Dermis microvascular lymphatic vessel endothelial cell (primary cell): ENCODE measurements at places on chromosomes 11 and 22.
A peak's percentile ranks its signal among the peaks of the same experiment; 100 is the strongest.

DNA sequence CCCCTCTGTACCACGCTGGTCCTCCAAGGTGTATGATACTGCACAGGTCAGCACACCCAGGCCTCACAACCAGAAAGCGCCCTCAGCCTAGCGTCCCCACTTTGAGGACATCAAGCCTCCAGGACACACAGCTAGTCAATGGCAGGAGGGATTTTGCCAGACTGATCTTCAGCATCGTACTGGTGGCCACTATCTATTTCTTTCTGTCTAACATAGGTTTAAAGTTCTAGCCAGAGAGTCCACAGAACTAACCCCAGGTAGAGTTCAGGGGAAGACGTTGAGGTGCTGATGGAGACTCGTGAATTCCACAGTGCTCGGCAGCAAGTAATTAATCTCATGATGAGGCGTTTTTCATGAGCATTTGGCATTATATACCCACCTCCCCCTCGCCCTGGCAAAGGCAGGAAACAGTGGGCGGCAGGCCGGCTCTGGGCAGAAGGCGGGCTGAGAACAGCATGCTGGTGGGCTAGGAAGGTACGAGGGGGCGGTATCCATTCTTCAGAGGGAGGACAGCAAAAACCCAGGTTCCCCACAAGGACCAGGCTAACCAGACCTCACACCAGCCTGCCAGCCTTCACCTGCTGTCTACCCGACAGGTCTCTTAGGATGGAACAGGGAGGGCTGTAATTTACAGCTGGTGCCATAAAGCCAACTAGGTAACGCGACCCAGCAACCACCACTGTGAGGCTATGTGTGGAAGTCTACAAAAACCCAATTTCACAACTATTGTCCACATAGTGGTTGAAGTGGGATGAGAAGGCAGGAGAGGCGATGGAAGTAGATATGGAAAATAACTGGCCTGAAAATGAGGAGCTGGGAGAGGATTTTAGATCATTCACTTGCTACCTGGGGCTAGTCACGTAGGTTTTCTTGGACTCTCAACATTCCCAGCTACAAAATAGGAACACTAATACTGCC is 18.5 kb downstream of the MYH9 start:
- no peak for DNase-seq

- DNase-seq, result no peak
These were observed 43.8 kb downstream of the RPL27A start for GRCh38 chr11:8726395-8726794.

- no peak for DNase-seq
These were observed 68.5 kb upstream of the NARS2 start for GRCh38 chr11:78642979-78643675.

DNA sequence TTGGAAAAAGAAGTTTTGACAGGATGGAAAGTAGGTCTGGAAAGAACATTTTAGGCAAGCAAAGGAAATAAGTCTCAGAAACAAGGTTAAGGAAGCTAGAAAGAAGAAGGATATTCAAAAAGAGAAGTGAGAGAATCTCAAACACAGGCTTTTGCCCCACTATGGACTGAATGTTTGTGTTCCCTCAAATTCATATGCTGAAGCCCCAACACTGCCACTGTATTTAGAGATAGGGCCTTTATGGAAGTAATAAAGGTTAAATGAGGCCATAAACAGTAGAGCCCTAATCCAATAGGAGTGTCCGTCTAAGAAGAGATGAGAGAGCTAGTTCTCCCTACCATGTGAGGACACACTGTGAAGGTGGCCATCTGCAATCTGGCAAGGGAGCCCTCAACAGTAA is 20.6 kb upstream of the RPS13 start:
- DNase-seq, result no peak

DNA sequence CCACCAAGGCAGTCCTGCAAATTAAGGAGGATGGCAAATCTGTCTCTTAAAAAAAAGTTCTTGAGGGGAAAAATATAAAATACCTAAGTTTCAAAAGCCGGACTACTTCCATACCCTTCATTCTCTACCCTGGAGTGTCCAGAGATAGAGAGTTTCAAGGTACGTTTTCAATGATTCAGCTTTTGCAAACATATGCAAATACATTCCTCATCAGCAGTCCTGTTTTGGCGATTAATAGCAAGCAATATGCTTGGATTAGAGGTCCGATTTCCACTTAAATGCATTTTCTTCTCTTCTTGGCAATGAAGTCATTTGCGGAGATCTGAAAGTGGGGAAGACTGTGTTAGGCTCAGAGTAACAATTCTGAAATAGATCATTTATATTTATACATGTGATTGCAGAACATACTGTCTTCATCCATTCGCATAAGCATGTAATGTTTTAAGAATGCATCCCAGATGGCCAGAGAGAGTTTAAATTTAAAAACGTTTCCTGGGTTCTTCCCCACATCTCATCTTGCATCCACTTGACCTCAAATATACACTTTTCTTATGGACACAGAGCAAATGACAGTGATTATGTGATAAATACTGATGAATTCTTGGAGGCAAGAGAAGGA is 13.8 kb upstream of the TFIP11 start:
- no peak for DNase-seq

DNA sequence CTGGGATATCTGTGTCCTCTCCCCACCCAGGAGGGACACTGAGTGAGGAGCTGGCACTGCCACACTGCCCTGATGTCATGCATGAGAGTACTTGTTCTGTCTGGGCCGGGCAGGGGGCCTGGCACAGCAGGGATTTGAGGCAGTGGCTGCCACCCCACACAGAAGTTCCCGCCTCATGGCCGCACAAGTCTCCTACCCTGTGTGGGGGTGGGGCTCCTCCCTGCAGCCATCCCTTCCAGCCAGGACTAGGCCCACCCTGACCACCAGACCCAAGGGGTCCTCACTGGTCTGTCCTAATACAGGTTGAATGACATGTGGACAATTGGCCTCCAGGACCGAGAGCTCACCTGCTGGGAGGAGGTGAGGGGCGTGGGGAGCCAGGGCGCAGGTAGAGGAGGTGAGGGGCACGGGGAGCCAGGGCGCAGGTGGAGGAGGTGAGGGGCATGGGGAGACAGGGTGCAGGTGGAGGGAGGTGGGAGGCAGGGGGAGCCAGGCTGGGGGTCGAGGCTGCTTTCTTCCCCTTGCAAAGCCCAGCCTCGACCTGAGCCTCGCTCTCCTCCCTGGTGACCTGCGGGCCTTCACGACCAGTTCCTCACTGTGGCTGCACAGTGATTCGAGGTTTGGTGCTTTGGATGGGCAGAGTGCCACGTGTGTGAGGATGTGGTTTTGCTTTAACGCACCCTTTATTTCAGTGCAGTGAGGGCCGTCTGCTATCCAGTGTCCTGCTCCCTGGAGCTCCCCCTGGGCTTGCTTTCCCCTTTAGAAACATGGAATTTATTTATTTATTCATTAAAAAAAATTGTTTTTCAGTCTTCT is 7.4 kb downstream of the LZTR1 start:
- DNase-seq, result no peak

- DNase-seq, result no peak
These were observed 97.6 kb downstream of the FEZ1 start for GRCh38 chr11:125398475-125398874.

GRCh38 chr11:73198677-73199076 is 19.4 kb upstream of the P2RY2 start:
- DNase-seq, result peak; percentile 21

DNA sequence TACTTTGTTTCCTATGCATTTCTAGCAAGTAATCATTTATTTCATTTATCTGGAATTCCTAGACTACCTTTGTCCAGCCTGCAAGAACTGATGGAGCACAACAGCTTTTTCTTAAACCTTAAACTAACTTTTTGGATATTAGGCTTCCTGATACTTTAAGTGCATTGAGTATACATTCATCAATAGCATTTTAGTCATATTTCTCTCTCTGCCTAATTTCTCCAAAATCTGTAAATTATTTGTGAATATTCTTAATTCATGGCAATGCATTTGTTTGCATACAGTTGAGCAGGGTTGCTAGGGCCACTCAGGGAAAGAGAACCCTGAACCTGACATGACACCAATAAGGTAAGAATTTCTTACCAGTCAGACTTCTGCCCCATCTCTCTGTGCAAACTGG is 29.1 kb upstream of the APLNR start:
- DNase-seq, result no peak

DNA sequence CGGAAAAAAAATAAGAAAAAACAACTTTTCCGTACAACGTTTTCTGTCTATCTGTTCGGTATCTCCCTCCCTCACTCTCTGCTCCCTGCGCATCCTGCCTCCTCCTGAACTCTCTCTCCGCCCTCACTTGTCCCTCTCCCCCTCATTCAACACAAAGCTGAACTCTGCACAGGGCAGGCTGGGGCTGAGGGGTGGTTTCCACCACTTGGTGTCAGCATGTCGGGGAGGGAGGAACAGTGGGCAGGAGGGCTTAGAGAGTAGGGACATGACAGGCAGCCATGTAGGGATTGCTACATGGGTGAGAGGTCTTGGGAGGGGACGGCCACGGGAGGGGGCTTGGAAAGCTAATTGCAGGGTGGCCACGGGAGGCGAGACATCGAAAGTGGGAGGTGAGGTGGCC is 17.6 kb downstream of the SLC22A12 start:
- no peak for DNase-seq

DNA sequence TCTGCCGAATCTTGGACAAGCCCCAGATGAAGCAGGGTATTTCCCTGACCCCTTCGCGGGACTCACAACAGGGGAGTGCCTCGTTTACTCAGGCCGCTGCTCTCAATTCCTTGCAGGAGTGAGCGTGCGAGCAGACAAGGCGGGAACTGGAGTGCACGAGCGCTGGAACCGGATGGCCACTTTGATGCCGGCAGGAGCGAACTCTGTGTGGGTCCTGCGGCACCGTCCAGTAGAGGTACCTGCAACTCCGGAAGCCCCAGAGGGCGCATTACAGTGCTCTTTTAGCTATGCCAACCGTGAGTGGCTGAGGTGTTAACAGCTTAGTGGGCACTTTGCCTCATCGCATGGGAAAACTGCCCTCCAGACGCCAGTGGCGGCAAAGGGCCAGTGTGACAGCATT is 182.3 kb upstream of the ANO3 start:
- DNase-seq, result no peak

GRCh38 chr22:47775191-47775590 is 1012.7 kb downstream of the TBC1D22A start:
- no peak for DNase-seq

DNA sequence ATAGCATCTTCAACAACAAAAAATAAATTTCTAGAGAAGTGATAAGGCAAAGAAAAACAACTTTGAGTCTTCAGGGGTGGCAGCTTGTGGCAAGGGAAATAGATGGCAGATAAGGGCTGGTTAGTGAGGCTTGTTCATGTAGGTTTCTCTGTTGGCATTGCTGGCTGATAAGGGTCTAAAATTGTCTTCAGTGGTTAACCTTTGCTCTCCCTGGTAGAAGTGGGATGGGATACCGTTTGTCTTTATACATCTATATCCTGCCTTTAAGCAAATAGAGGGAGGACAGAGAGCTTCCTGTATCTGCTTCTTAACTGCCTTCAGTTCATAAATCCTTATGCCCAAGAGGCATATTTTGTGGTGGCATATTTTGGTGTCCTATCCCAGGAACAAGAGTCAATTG is 57.1 kb downstream of the TRAF6 start:
- DNase-seq, result no peak

GRCh38 chr11:64317325-64317960 is at the start of gene TRMT112:
TRMT112 (minus strand) TSS chr11:64317559; CDS start chr11:64317526, 33 bp downstream.
- peak; percentile 99 for DNase-seq

- no peak for DNase-seq
These were observed 51.2 kb upstream of the ELF5 start for GRCh38 chr11:34564807-34565241.

- DNase-seq, result no peak
These were observed 57.4 kb upstream of the SHISAL1 start for GRCh38 chr22:44369916-44370801.

DNA sequence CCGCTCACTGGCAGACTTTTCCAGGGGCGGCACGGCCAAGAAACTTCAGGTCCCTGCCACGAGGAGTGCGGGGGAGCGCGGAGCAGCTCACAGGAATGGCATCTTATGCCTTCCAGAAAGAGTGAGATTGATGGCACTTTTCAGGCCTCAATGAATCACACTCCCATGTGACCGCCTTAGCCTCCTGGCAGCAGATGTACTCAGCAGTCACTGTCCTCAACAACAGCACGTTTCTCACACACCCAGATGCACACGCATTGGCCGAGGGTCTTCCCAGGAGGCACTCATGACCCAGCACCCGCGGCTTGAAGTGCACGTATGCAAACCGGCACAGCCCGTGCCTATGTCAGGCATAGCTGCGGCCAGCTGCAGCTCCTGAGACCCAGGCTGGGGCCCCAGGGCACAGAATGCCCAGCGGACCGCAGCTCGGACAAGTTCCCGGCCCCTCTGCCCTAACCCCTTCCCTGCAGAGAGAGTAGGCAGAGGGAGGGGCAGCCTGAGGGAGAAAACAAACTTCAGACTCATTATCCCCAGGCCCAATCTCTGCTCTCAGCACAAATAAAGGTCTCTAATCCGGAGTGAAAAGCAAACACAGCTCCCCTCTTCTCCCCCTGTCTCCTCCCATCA is 48.3 kb downstream of the RPUSD4 start:
- no peak for DNase-seq

GRCh38 chr11:70824605-70825245 is 426.4 kb downstream of the CTTN start:
- DNase-seq, result no peak

GRCh38 chr11:17154409-17155159 is 53.2 kb downstream of the PIK3C2A start:
- DNase-seq, result no peak

DNA sequence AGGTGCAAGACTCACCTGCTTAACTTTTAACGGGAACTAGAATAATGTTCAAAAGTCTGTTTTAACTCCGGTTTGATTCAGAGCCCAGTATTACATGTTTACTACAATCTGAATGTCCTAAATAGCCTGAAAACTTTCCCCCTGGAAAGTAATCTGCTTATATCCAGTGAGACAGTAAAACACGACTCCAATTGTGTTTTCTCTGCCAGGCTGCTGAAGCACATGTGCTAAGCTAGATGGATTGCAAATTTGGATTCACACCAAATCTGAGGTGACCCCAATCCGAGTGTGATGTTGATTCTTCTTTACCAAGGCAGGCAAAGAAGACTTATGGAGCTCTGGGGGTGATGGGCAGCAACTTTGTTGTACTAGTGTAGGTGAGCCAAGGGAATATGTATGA is 158.7 kb upstream of the PDGFD start:
- DNase-seq, result no peak

GRCh38 chr11:116651737-116652237 is 121.0 kb downstream of the BUD13 start:
- no peak for DNase-seq

- no peak for DNase-seq
These were observed 42.2 kb upstream of the PRDM11 start for GRCh38 chr11:45104006-45104789.

GRCh38 chr22:23239429-23239828 is 59.1 kb downstream of the BCR start:
- no peak for DNase-seq

- no peak for DNase-seq
These were observed 546.8 kb downstream of the BUD13 start for GRCh38 chr11:116225784-116226585.

- no peak for DNase-seq
These were observed 19.4 kb downstream of the IRF7 start for GRCh38 chr11:596374-596773.

GRCh38 chr11:19013181-19013857 is 47.2 kb downstream of the MRGPRX2 start:
- DNase-seq, result no peak

- no peak for DNase-seq
These were observed 34.7 kb upstream of the TOLLIP start for GRCh38 chr11:1344056-1344635.

GRCh38 chr11:2442589-2442988 is 1.7 kb downstream of the TRPM5 start:
- no peak for DNase-seq

GRCh38 chr22:19820880-19821522 is 33.7 kb downstream of the GNB1L start:
- DNase-seq, result no peak
